ENCODE measurements at places on chromosomes 5 and 9.

DNA sequence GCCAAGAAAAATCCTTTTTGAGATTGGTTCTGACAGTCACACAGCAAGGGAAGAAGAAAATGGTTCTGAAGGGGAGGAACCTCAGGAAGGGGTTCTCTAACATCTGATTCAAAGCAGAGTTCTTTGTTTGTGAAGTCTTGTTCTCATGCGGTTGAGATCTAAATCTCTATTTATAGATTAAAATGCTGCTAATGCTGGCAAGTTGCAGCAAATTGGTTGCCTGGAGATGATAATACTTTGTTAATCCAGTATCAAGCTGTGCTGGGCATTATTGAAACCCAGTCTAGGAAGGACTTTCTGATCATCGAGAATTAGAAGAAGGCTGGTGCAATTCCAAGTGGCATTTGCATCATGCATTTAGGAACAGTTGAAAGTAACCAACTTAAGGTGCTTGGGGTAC, 34.0 kb upstream of the SLC28A3 start:
- DNase-seq: no peak

- peak; percentile 96 for DNase-seq
Measured at GRCh38 chr5:181223058-181223728, at the start of gene TRIM41. TRIM41 (plus strand) TSS chr5:181223281; CDS start chr5:181224000, 719 bp downstream.

GRCh38 chr5:145166110-145166509, 669.0 kb downstream of the PRELID2 start:
- no peak for DNase-seq

DNA sequence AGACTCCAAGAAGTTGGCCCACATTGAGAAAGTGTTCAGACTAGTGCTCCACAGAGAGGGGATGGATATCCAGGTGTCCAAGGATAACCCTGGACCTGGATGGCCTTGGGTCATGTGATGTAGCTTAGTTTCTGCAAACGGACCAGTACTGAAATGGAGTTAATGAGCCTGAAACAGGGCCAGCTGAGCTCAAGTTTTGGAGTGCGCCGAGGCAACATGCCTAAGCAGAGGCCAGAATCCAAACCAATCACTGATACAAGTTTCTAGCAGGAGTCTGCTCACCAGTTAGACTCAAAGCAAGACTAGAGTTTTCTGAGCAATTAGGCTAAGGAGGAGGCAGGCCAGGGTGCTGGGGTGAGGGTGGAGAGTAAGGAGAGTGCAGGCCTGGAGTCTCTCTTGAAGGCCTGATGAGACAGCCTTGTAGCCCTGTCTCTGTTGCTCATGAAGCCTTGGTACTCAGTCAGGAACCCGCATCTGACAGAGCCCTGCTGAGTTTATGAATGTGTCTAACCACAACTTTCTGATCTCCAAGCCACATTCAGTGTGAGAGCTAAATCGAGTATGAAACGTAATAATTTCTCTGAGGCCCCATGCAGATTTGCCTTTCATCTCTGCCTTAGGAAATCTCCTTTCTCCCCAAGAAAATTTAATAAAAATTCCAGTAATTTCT, 68.9 kb upstream of the EQTN start:
- no peak for DNase-seq

GRCh38 chr9:97711223-97711626, 14.1 kb upstream of the XPA start:
- DNase-seq: no peak

- DNase-seq: no peak
Measured at GRCh38 chr9:91555132-91555531, 131.5 kb upstream of the NFIL3 start.

- DNase-seq: no peak
Measured at GRCh38 chr5:71013575-71013974, 11.6 kb downstream of the NAIP start.

DNA sequence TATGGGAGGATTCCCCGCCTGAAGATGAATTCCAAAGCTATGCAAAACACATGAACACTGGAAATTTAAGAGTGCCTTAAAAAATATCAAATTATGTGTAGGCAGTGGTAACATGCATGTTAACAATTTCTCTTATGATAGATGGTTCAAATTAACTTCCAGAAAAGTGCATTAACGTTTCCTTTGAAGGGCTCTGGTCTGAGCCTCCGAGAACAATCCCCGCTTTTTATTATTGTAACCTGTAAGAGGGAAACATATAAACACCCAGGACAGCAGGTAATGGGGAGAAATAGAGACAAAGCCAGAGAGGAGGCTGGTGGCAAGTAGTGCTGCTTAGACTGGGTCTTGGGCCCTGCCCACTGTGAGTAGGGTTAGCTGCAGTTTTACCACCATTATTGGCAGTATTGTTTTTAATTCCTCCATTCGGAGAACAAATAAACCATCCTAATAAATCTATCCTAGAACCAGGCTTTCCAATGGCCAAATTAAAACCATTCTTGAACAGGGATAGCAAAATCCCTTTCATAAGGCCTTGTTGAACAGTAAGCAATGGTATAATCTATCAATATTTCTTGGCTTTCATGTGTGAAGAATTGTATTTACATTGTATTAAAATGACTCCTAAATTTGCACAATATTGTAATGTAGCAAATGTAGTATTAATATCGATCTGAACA, 6.3 kb downstream of the NR2F1 start:
- DNase-seq: no peak

DNA sequence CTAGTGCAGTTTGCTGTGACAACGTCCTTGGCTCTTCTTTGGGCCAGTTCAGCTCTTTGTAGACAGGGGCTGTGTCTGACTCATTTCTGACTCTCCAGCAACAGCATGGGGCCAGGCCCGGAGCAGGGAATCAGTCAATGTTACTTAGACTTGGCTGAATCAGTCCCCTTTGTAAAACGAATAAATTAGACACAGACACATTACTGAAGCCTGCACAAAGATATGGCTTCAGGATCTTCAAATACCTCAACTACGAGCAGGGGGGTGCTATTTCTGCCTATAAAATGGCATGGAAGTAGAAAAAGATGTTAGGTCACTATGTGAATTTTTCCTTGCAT, 204.7 kb downstream of the TTLL11 start:
- DNase-seq: no peak

DNA sequence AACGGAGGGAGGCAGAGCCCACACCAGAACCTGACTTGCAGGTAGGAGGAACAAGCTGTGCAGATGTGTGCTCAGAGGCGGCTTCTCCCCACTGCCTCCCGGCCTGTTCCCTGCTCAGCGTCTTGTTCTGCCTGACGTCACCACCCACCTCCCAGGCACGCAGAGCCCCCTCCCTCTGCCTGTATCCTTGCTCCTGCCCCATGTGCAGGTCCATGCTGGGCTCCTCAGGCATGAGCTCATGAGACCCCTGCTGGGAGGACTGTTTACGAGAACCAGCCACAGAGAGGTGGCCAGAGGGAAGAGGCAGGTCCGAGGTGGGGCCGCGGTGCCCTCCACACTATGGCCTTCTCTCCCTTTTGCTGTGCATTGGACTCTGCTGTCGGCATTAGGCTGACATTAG, 45.5 kb downstream of the SLC6A3 start:
- no peak for DNase-seq

DNA sequence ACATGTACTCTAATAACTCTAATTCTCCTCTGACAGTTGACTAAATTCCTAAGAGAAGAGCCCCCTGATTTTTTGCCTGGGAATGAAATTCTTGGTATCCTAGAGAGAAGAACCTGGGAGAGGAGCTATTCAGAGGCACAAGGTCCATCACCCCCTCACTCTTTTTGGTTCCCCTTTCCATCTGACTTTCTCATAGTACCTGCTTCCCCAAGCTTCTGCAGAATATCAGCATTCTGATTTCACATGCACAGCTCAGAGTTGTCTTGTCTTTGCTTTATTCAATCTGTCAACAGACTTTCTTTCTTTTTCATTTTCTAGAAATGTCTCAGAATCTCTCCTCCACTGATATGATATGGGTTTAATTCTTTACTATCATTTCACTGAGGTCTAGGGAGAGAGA, 141.5 kb upstream of the FBXL17 start:
- no peak for DNase-seq

DNA sequence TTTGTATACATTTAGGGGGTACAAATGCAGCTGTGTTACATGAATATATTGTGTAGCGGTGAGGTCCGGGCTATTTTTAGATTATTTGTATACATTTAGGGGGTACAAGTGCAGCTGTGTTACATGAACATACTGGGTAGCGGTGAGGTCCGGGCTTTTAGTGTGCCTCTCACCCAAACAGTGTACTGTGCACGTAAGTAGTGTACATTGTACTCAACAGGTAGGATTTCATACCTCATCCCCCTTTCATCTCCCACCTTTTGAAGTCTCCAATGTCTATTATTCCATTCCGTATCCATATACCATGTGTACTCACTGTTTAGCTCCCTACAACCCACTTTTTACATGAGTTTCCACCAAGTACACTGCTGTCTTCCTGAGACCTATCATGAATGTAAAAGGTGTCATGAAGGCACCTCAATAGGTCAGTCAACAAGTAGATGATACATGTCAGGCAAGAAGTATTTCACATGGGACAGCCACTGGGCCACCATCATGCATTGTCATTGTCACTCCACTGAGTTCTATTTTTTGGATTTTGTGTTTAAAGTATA, 27.7 kb downstream of the SKP1 start:
- DNase-seq: no peak

DNA sequence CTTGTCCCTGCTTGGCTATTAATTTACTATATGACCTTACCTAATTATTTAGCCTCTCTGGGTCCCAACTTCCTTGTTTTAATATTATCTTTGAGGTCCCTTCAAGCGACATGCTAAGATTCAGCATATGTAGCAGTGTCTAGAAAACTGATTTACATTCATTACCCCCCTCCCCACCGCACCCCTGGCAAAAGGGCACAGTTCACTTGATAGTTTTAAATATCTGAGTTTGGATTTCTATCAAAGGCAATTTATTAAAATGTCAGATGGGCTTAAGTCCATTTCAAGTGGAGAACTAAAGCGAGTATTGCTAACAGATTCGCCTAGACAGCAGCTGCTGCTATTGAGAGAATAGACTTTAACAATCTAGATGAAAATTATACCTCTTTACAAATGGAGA, 3.9 kb downstream of the CEMIP2 start:
- no peak for DNase-seq

GRCh38 chr9:94210616-94211603, 48.2 kb upstream of the ZNF169 start:
- no peak for DNase-seq

GRCh38 chr5:135448791-135449507, 1.8 kb upstream of the DCANP1 start:
- no peak for DNase-seq

DNA sequence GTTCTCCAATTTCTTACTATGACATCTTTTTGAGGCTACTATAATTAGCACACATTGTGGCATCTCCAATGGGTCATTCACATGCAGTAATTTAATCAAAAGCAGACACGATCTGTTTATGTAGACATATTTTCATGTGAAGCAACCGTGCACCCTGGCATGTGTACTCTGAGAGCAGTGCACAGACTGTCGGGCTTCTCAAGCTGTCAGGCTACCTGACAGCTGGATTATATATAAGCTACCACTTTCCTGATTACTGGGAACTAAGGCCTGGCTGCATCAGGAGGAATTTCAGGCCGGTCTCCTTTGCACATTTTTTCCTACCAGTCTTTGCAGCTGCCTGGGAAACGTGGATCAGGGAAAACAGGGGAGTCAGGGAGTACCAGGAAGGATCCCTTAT, 197.5 kb downstream of the MAPKAP1 start:
- no peak for DNase-seq

DNA sequence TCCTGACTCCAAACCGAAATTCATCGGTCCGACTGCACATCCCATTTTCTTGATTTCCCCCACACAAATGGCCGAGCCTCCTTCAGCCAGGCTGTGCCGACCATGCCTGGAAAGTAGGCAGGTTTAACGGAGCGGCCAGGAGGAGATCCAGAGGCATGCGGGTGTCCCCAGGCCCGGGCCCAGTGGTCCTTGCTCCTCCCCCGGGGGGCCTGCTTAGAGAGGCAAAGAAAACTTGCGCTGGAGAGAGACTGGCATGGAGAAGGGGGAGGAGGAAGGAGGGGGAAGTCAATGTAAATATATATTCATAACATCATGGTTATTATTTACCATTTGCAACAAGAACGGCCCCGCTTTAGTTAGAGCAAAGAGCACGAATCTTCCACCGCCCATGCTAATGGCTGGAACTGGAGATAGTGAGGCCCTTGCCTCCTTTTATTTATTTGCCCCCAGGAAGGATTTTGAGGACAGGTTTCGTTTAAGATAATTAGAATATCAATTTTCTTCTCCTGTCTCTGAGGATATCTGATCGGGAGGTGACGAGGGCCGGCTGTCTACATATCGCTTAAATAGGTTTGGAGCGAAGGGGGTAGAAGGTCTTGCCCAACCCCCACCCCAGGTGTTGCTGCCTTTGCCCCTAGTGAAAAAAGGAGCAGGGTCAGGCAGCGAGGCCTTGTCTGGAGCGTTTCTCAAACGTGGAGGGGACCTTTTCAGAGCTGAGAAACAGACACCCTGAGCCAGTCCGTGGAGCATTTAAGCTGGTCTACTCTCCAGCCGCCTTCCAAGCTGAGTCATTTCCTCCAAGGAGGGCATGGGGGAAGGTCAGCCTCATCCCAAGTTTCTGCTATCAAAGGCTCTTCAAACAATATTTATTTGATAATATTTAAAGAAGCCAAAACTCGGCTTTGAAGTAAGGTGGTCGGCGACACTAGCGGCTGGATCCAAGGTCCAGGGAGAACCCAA, 2.5 kb downstream of the BARHL1 start:
- no peak for DNase-seq

GRCh38 chr9:89631384-89631783, 26.6 kb downstream of the GADD45G start:
- DNase-seq: no peak

GRCh38 chr9:18404434-18405029, 69.4 kb upstream of the ADAMTSL1 start:
- no peak for DNase-seq

GRCh38 chr5:37703841-37704241, 136.0 kb downstream of the GDNF start:
- no peak for DNase-seq

DNA sequence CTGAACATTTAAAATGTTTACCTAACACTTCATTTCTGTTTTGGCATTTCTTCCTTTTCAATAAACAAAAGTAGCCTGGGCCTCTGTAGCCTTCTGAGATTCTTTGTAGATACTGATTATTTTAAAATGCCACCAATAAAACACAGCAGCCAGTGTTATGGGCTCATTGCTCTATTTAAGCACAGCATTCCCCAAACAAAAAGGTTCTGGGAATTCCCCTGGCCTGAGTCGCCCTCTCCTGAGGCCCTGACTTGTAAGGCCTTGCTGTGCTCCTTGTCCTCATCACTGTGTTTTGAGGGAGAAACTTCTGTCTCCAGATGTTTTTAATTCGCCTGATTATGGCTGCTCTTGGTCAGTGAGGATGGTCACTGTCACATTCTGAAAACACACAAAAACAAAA, 33.0 kb upstream of the CTXN3 start:
- DNase-seq: no peak

DNA sequence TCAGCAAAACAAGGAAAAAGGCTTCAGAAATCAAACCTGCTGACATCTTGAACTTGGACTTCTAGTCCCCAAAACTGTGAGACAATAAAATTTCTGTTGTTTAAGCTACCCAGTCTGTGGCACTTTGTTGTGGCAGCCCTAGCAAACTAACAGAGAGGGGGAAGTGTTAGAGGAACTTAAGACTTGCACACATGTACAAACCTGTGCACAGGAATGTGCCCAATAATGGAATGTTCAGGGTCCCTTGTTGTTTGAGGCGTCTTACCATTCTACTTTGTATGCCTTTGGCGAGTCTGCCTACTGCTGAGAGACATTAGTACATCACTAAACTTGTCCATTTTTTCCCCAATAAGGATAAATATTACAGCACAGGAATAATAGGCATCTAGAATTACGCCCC, 160.3 kb downstream of the WDR70 start:
- no peak for DNase-seq

GRCh38 chr5:120609570-120609969, 145.5 kb downstream of the PRR16 start:
- DNase-seq: no peak

GRCh38 chr9:136292591-136293448, 11.1 kb downstream of the CCDC187 start:
- no peak for DNase-seq

Measured in activated T-helper 1 cell treated with anti-CD3 and anti-CD28 coated beads, Interleukin-2, amount 50 U/mL, for 16 hours (primary cell).